ENCODE measurements at places on chromosomes 1 and 21.
A peak's percentile ranks its signal among the peaks of the same experiment; 100 is the strongest.

DNA sequence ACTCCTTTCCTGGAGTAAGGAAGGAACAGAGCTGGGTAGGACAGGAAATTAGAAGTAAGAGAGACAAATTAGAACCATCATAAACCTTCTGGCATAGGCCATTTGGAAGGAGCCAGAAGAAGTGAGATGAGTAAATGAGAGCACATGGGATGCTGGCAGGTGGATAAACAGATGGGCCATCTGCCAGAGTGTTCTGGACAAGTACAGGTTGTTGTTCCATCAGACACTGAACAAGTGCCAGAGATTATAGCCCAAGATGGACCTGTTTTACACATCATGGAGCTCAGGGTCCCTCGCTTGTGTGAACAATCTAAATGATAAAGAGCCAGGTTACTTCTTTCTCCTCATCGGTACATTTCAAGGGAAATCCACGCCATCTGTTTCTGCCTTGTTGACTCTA is 200.3 kb downstream of the HHIPL2 start:
- no peak for DNase-seq

- no peak for DNase-seq
Observed at GRCh38 chr1:211859405-211859804, 28.8 kb upstream of the LPGAT1 start.

DNA sequence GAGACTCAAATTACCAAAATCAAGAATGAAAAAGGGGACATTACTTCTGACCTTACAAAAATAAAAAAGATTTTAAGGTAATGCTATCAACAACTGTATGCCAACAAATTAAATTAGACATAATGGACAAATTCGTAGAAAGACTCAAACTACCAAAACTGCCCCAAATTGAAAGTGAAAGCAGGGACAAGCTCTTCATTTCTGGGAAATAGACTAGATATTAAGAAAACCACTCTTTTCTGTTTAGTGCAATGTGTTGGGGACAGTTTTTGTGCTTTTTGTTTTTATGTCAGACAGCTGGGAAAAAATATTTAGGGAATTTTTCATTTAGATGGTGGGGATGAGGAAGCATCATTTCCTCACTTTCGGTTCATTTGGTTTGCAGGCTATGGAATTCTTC is 4.9 kb upstream of the GBP1 start:
- peak; percentile 8 for DNase-seq

GRCh38 chr1:30518186-30518585 is 205.2 kb downstream of the MATN1 start:
- no peak for DNase-seq

GRCh38 chr1:77126307-77126706 is 92.9 kb downstream of the PIGK start:
- peak; percentile 64 for DNase-seq

- no peak for DNase-seq
Observed at GRCh38 chr1:110039641-110040040, 5.2 kb downstream of the STRIP1 start.

DNA sequence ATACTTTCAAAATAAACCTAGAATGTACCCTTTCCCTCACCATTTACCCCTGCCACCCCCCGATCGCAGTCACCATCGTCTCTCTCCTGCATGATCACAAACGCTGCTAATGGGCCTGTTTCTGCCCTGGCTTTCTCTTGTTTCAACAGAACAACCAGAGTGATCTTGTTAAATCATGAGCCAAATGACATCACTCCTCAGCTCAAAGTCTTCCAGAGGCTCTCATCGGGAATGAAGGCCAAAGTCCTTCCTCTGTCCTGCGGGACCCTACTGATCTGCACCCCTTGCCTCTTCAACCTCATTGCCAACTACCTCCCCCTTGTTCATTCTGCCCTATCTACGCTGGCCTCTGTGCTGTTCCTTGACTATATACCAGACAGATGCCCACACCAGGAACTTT is 39.4 kb upstream of the PTGFRN start:
- no peak for DNase-seq

- DNase-seq, result no peak
Observed at GRCh38 chr1:30969903-30970302, 61.3 kb upstream of the SDC3 start.

GRCh38 chr1:230152999-230153398 is 86.0 kb downstream of the GALNT2 start:
- no peak for DNase-seq

DNA sequence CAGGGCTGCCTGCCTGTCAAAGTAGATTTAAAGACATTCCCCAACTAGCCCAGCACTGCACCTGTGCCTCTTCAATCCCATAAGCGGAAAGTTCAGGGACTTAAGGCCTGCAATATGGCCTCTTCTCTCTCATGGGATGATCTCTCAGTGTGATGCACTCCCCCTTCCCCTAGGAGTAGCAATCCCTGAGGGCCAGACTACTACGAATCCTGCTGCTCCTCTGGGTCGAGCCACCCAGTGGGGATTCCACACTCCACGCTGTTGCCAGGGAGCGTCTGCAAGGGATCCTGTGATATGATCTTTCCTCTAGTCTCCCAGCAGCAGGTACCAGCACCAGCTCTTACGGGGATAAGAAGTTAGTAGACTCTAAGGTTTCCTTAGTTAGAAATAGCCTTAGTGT is 13.2 kb upstream of the OR6N2 start:
- no peak for DNase-seq

DNA sequence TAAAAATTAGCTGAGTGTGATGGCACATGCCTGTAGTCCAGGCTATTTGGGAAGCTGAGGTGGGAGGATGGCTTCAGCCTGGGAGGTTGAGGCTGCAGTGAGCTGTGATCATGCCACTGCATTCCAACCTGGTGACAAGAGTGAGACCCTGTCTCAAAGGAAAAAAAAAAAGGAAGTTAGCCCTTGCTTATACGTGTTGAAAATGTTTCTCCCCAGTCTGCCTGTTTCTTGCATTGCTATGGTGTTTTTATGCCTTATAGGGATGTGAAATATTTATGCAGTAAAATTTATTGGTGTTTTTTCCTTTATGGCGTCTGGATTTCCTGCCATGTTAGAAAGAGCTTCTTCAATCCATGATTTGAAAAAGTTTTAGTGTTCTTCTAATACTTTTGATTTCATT is 3.6 kb upstream of the RERE start:
- no peak for DNase-seq

- DNase-seq, result peak; percentile 20
Observed at GRCh38 chr1:218711884-218712674, 366.9 kb downstream of the TGFB2 start.
